Gastroesophageal sphincter (tissue), 4 donors: ENCODE measurements at places on chromosomes 6 and 20.
A peak's percentile ranks its signal among the peaks of the same experiment; 100 is the strongest.

DNA sequence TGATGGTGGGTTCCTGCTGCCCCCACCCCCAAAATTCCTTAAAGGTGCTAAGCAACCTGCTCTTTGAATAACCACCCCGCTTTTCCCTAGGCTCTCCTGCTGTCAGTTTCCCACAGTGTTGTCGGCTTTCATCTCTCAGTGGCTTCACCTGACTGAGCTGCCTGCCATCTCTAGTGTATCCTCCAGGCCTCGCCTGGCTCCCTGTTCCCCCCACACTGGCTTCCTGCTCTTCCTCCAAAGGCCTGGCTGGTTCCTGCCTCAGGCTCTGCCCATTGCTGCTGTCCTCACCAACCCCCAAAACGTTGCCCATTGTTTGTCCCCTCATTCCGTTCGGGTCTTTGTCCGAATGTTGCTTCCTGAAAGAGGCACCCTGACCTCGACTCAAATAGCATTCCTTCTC, 93.8 kb upstream of the POPDC3 start:
- ATAC-seq, result no peak

- ATAC-seq, result peak; percentile 4
Measured at GRCh38 chr6:167574431-167575151, 249.7 kb downstream of the TTLL2 start.

GRCh38 chr6:26594730-26595632, 1.8 kb upstream of the ABT1 start:
- no peak for ATAC-seq

DNA sequence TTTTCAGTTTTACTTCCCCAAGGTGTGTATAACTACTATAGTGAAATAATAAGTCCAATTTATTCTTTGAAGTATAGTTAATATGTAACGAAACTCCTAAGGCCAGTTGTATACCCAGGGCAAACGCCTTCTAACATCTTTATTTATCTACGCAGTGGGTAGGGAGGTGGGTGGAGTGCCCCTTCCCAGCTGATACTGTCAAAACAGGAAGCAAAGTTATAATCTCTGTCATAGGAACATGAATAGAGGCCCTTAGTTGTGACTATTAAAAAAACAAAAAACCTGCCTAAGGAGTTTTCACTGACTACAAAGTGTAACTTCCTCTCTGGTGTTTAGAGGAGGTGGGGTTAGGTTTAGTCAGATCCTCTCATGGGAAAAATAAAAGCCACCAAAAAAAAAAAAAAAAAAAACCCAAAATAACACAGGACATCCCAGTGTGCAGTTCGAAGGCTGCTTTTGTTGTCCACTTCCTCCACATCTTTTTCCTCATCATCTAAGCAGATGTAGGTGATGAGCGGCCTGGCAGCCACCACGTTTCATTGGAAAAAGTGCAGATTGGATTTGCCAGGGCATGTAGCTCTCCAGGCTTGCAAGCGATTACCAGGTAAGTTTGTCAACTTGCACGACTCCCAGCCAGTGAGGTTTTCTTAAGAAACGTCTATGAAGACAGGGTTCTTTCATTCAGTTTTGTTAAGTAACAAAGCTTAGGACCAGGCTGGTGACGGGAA, 58.7 kb downstream of the UTRN start:
- ATAC-seq, result peak; percentile 40

DNA sequence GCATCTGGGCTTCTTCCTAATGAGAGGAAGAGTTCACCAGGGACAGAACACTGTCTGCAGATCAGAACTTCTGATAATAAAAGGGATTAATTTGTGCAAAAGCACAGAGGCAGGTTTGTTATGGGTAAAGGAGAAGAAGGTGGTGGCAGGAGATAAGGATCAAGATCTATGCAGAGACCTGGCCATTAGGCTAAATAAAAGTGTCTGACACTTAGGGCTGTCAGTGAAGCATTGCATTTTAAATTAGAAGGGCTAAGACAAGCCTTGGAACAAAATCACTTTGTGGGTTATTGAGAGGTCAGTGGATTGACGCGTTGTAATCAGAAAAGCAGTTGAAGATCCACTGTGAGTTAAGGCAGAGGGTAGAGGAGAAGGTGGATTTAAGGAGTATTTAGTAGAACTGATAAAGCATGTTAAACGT, 76.8 kb downstream of the MAP3K4 start:
- no peak for ATAC-seq

DNA sequence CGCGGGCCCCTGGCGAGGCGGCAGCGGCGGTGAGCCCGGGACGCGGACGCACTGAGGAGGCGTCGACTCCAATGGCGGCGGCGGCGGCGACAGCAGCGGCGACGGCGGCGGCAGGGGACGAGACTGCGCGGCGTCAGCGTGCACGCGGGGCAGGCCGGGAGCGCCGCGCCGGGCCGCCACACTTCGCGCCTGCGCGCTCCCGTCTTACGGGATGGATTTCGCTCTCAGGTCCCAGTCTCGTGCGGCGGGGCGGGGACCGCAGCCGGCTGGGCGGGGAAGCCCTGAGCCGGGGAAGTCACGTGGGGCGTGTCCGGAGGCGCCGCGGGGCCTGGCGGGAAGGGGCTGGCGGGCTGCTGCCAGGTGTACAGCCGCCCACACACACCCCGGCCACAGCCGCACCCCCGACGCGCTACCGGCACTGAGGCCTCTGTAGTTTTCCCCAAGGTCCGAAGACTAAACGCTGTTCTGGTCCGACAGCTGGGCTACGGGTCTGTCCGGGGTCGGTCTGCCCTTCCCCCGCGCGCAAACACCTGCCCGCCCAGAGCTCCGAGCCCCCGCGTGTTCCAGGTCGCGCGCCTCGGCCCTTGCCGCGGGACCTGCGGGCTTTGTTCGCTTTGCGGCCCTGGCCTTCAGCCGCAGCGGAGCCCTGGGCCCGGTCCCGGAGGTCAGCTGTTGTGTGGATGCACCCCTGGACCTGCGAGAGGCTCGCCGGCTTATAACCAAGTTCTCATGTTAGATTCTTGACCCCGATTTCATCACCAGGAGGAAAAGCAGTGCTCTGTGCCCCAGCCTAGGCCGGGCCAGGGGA, at the start of gene YTHDF1:
Gene YTHDF1, minus strand, starts transcription at position 91 of the 808 bp plus-strand sequence. CDS start 239 bp downstream, outside the sequence.
- ATAC-seq, result peak; percentile 95

- no peak for ATAC-seq
Measured at GRCh38 chr6:97461218-97461617, 178.2 kb upstream of the MMS22L start.

DNA sequence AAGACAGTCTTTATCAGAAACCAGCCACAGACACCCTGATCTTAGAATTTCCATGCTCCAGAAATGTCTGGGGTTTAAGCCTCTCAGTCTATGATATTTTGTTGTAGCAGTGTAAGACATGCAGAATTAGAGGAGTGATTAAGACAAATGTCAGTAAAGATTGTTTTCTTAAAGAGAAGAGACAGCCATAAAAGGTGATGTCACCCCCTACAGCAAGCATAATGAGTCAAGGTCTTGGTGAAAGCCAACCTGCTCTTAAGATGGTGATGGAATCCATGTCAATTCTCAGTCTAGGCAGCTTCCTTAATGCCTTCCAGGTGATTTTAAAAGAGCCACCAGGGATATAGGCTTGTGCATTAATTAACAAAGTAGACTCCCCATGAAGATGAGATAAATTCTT, 849.9 kb upstream of the EPHA7 start:
- no peak for ATAC-seq
